ENCODE measurements at places on chromosomes 3 and 15. TPM values are rescaled to one million over a fixed set of nuclear protein-coding genes. Genes with fewer than 3 reads are reported as not detected.

Gene CCDC12
- total RNA-seq, result 18.2 TPM

Gene RBM15B
- total RNA-seq, result 12.8 TPM

Gene SLC24A1
- 4.7 TPM for total RNA-seq

Gene PAQR5
- total RNA-seq, result 0.28 TPM

Gene CRABP1
- total RNA-seq, result not detected

Gene ALDH1A3
- 5.0 TPM for total RNA-seq

Gene SPRED1
- 5.3 TPM for total RNA-seq

Gene ISY1
- 9.3 TPM for total RNA-seq

Gene ACOX2
- 67.8 TPM for total RNA-seq

Gene MCF2L2
- 0.19 TPM for total RNA-seq

Gene ACAN
- total RNA-seq, result not detected

Gene DUOX2
- 0.37 TPM for total RNA-seq

DNA sequence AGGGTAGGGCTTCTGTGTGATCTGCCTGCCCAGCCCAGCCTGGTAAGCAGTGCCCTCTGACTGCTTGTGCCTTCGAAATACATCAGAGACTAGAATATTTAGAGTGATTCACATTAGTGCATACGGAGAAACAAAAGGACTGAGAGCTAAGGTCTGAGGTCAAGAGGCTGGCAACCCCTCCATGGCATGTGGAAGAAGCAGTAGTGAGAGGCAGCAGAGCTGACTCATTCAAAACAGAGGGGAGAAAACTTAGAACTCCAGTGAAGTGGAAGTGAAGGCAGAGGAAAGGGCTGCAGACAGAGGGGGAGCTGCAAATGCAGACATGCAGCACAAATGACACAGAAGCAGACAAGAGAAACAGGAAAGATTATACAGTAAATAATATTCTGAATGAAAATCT is 61.6 kb downstream of the ULK4 start:
- no peak for DNase-seq

GRCh38 chr3:30681649-30682211 is 75.3 kb downstream of the TGFBR2 start:
- DNase-seq, result peak; percentile 62

DNA sequence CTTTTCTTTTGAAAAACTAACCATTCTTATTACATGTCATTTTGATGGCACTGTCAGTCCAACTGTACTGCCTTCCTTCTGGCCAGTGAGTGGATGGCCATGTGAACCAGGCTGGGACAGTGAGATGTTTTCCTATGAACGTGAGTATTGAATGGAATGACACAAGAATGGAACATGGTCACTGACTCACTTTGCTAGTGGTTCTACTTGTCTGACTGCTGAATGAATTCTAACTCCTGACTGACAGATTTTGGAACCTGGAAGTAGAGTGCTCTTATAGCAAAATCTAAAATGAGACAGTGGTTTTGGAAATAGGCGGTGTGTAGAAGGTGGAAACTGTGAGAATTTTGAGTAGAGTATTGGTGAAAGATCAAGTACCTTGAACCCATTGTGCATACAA is 606.9 kb upstream of the KCNMB2 start:
- no peak for DNase-seq

- no peak for DNase-seq
These were observed 82.8 kb downstream of the CHL1 start for GRCh38 chr3:279325-279724.

DNA sequence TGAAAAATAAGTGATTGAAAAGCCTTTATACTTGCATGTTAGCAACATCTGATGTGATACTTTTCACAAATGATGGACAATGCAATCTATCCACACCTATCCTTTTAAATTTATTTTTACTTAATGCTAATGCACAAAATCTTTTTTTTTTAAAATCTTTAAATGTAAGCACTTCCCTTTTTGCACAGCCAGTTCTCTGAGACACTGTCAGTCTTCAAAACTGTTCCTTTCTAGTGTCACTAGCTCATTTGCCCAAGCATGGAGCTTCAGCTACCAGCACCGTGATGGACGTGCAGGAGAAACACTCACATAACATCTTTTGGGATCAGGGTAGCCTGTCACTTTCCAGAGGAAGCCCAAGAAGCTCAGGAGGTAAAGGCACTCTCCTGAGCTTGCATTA is 50.1 kb downstream of the NR1D2 start:
- DNase-seq, result no peak

DNA sequence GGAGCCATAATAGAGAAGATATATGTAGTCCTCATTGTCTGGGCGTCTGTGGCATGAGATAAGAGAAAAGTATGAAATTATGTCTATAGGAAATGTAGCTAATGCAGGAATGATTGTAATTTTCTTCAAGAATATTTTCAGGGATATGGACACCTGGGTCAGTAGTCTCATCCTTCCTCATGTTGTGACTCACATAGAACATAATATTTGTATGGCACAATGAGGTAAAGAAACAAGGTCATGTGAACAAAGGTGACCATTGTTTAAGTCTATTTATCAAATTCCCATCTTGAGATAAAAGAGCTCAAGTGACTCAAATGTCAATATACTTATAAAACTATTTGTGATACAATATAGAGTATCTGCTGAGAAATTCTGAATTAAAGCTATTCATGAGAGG is 345.5 kb upstream of the ROBO1 start:
- DNase-seq, result no peak

DNA sequence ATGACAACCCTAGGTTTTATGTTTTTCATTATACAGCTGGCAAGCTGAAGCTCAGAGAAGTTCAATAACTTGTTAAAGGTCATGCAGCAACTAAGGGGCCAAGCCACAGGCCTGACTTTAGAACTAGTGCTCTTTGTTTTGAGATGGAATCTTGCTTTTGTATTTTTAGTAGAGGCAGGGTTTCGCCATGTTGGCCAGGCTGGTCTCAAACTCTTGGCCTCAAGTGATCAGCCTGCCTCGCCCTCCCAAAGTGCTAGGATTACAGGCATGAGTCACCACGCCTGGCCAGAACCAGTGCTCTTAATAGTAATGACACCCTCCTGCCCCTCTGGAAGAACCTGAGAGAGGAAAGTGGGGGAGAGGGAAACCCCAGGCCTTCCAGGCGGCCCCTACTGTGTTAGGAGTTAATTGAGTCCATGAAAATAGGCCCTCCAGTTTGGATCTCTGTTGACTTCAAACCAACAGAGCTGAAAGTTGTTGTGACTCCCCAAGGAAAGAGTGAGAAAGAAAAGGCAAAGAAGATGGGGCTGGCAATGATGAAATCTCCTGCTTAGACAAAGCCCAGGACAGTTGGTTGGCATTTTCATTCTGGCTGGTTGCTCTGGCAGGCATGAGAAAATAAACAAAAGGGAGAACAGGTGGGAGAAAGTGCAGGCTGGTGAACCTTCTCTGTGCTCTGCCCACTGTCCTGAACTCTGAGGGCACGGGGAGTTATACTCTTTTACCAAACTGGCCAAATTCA is 3.6 kb upstream of the PRRT3 start:
- peak; percentile 65 for DNase-seq

DNA sequence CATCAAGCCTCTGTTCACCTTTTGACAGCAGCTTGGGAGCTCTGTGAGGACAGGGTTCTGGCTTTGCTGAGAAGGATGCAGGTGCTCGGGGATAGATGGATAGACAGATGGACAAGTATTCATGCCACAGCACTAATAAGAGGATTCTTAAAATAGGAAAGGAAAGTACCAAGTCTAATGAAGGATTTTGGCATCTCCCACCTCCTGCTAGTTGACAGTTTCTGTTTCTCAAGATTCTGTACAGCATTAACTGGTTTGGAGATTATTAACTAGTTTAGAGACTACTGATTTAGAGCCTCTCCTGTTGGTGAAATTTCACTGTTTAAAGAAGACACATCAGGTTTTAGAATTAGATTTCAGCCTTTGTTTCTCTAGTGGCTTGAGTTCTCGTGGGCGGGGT is 152.3 kb downstream of the CACNA1D start:
- DNase-seq, result no peak

DNA sequence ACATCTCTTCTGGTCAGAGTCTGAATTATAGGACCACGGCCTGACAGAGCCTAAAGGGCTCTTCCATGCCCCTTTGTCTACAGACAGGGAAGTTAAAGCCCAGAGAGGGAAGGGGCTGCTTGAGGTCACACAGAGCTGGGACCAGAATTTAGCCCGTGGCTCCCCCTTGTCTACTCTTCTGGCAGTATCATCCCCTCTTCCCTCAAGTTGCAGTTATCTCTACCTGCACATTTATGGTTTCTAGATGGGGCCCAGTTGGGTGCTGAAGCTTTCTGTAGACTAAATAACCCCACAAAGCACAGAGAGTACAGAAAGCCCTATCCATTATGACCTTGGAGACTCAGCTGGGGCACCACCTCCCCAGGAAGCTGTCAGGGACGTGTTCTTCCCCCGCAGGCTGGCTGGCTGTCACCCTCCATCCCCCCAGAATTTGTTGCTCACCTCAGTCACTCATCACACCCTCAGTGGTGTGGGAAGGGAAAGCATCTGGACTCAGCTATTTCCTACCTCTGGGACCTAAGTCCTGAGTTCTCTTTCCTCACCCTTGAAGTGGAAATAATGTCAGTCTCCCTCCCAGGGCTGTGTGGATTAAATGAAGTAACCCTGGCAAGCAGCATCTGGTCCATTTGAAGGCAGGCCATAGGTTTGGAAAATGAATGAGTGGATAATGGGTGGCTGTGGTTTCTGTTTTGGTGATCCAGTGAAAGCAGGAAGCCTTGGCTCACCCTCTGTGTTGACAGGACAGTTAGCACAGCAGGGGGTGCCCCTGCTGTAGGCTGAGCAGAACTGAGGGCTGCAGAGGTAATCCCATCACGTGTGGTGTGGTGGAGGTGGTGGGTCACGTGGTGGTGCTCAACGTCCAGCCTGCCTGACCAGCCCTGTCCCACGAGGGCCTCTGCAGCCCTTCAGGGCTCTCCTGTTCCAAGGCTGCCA is 16.3 kb downstream of the ACOX2 start:
- DNase-seq, result peak; percentile 88

GRCh38 chr3:52986938-52987337 is 58.9 kb downstream of the SFMBT1 start:
- no peak for DNase-seq

GRCh38 chr3:4753073-4753691 is 226.1 kb upstream of the BHLHE40 start:
- no peak for DNase-seq

- no peak for DNase-seq
These were observed 125.3 kb upstream of the THBS1 start for GRCh38 chr15:39455471-39455991.

- no peak for DNase-seq
These were observed 25.9 kb downstream of the MELTF start for GRCh38 chr3:197003461-197004385.

DNA sequence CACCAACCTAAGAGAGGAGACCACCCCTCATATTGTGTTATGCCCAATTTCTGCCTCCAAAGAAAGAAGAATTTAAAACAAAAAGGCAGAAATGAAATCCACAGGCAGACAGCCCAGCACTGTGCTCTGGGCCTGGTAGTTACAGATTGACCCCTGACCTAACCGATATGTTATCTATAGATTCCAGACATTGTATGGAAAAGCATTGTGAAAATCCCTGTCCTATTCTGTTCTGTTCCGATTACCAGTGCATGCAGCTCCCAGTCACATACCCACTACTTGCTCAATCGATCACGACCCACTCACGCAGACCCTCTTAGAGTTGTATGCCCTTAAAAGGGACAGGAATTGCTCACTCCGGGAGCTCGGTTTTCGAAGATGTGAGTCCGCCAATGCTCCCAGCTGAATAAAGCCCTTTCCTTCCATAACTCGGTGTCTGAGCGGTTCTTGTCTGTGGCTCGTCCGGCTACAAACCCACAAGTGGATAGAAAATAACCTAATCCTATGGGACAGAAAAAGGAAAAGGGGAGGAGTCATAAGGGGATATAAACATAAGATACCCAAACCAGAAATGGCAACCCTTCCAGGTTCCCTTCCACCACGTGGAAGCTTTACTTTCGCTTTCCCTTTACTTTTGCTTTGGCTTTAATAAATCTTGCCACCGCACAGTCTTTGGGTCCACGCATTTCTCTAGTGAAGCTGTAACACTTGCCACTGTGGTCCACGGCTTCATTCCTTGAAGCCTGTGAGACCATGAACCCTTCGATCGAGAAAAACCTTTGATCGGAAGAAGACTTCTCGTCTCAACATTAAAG is 1.7 kb upstream of the CFAP91 start:
- DNase-seq, result no peak

DNA sequence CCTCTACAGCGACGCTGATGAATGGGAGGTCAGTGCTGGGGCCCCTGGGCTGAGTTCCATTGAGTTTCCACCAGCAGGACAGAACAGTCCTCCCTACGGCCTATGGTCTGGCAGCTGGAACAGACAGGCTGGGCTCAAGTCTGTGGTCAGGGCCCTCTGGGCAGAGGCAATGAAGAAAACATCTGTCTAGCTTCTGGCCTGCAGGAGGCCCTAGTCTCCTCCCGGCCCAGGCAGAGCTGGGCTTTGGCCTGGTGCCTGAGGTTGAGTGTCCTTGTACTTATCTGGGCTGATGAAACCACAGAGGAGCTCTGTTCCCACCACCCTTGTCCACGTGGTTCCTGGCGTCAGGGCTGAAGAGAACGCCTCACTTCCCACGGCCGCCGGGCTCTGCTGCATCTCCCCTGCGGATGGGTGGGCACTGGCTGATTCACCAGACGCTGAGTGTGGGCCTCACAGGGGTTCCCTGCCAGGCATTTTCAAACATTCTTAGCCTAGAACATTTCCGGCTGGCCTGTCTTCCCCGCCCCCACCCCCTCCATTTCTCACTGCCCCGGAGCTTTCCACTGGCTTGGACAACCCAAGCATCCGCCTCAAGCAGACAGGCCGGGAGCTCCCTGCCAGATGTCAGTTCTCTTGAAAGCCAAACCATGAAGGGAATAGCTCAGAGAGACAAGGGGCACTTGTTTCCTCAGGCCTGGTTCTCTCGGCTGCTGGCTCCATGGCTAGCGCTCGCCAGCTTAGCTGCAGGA is 20.3 kb downstream of the PPCDC start:
- DNase-seq, result peak; percentile 94

GRCh38 chr3:67516496-67516895 is 137.9 kb downstream of the SUCLG2 start:
- DNase-seq, result peak; percentile 61

DNA sequence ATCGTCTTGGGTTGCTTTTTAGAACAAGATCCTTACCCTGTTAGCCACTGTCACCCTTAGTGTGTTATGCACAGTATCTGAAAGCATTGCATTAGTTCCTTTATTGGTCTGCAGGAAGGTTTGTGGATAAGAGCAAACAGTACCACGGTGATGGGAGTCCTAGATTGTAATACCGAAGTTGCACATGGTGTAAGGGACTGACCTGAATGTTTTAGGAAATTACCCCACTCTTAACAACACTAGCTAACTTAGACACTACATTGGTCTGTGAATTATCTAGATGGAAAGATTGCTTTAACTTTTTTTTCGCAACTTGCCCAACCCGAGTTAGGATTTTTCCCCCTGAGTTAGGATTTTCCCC is 1.3 kb downstream of the STT3B start:
- DNase-seq, result no peak

- no peak for DNase-seq
These were observed 74.1 kb downstream of the MESD start for GRCh38 chr15:80915472-80915871.

Data from right lobe of liver (tissue), 6 donors.